ENCODE measurements at places on chromosomes 6 and 20.

- DNase-seq = no peak
These were observed 4.8 kb downstream of the OR12D1 start for GRCh38 chr6:29419516-29419915.

DNA sequence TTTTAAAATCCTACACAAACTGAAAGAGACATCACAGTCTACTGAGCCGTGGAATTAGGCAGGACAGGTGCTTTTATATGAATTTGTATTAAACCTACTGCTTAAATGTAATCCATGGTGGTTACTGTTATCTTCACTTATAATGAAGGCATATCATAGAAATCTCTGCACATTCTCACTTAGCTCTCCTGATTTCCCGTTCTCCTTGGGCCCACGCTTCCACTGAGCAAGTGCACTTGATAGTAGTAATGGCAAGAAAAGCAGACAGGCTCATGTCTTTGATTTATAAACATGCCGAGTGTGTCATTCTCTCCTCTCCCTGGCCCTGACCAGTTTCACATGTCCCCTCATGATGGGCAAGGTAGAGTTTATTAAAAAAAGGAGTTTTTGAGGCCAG lies 186.3 kb downstream of the HIVEP2 start:
- DNase-seq = no peak

DNA sequence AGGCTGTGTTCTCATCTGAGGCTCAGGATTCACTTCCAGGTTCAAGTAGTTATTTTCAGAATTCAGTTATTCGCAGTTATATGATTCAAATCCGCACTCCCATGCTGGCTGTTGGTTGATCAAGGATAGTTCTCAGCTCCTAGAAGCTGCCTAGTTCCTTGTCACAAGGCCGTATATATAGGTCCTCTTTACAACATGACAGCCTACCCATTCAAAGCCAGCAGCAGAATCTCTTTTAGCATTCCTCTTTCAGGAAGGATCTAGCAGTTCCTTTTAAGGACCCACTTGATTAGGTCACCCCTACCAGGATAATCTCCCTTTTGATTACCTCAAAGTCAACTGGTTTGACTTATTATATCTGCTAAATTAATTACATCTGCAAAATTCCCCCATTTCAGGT lies 23.8 kb upstream of the LAMP5 start:
- no peak for DNase-seq

GRCh38 chr6:108186226-108186625 lies 20.4 kb downstream of the NR2E1 start:
- DNase-seq = no peak

DNA sequence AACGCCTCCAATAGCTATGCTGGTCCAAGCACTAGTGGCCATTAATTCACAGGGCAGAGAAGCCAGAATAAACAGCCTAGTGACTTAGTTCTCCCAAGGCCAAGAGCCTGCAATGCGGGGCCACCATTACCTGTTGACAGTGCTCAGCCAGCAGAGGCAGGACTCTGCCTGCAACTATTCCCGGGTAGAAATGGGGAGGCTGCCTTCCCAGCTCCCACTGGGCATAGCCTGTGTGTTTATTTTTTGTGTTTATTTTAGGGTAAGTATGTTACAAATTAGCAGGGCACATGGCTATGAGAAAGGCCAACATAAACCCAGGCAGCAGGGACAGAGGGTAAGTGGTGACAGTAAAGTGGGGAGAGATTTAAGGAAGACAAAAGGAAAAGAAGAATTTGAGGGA lies 5.0 kb downstream of the GNAS-AS1 start:
- no peak for DNase-seq

- DNase-seq = no peak
These were observed 213.0 kb downstream of the TFAP2A start for GRCh38 chr6:10201606-10202510.

- no peak for DNase-seq
These were observed 24.0 kb downstream of the SLC13A3 start for GRCh38 chr20:46627234-46627633.

DNA sequence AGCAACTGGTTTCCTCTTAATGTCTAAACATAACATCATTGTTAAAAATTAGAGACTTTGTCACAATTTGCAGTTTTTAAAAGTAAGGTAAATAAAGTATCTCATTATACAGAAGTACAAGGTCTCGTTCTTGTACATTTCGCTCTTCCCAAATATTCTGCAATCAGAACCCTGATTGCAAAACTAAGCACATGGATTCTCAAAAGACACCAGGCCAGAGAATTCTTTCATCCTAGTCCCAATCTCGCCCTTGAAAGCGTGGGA lies 355 bp upstream of the AKAP7 start:
- DNase-seq = no peak

- DNase-seq = peak; percentile 13
These were observed 53.4 kb upstream of the CD93 start for GRCh38 chr20:23139524-23139923.

- DNase-seq = no peak
These were observed 401 bp upstream of the PHF3 start for GRCh38 chr6:63635215-63635587.

DNA sequence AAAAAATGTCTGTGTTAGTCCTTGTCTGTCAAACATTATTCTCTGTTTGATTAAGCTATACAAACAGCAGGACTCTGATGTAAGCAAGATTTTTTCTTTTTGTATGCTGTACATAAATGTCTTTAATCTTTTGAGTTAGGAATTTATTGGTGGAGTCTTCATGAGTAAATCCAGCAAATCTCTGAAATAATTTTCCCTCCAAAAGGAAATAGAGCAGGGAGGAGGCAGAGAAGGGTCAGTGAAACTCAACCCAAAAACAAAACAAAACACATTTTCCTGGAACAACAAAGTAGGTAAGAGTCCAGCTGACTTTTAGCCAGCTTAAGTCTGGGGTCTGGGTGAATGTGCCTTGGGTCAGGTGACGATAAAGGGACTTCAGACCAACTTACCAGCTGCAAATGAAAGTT lies 113.7 kb downstream of the FOXA2 start:
- no peak for DNase-seq

DNA sequence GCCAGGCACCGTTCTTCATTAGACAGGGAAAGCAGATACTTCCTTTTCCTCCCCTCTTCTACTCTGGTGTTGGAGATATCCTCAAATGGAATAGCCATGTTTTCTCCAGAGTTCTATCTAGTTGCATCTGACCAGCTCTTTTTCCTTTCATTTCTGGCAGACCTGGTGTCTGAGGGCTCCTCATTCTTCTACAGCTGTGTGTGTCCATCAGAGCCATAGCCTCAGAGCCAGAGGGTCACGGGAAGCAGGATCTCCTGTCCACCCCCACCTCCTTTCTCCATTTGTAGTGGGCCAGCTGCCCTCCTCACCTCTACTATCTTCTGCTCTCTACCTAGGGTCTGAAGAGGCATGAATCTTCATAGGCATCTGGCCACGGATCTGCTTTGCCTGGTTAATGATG lies 57.0 kb downstream of the TSPYL4 start:
- DNase-seq = no peak

- no peak for DNase-seq
These were observed 24.4 kb downstream of the NCR2 start for GRCh38 chr6:41359617-41360313.

DNA sequence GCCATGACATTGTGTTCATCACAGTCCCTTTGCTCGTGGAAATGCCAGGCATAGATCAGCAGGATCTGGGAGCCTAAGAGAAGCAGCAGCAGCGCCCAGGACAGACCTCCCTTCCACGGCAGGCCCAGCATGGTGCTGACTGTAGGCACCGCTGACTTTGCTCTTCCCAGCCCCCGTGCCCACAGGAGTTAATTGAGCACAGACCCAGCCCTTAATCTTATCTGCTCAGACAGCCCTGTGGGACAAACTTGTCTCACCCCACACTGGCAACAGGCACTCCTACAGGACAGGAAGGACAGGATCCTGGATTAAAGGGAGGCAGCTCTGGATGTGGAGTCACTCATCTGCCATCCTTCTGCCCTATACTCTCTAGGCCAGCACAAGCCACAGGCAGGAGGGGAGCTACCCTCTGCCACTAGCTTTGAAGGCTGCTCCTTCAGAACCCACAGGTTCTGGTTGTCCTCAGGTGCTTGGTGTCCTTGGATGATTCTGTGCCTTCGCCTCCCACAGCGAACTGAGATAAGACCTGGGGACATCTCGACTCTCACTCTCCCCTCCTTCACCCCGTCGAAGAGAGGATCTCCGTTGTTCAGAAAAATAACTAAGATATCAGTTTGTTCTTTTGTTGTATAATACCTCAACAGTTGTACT lies at the start of gene CST9L:
CST9L (minus strand) TSS at position 165 of the 651 bp plus-strand sequence; CDS start at position 131, 34 bp downstream.
- no peak for DNase-seq

DNA sequence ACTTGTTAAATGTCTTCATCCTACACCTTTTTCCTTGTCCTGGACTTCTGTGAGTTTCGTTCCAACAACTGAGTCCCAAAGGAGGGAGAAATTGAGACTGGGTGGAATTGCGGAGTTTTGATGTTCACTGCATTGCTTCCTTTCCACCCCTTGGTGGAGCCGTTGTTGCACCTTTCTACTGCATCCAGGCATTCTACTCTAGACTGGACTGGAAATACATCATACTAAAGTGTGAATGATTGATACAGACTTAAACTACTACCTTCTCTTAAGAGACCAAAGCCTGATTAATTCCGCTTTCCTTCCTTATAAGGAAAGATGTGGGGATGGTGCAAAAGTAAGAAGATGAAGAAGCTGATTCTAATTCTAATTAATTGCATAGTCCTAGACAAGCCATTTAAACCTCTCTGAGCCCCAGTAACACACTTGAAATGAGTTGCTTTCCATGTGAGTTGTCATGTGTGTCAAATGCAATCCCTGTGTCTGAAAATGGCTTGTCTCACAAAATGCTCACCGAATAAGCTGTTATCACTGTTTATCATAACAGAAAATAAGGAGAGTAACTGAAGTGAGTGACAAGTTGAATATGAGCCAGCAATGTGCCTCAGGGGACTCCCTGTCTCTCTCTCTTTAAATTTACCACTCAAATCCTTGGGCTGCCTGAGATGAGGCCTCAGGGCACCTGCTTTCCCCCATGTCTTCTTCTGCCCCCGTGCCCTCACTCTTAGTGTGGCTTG lies 338.3 kb upstream of the CHD6 start:
- DNase-seq = peak; percentile 28

DNA sequence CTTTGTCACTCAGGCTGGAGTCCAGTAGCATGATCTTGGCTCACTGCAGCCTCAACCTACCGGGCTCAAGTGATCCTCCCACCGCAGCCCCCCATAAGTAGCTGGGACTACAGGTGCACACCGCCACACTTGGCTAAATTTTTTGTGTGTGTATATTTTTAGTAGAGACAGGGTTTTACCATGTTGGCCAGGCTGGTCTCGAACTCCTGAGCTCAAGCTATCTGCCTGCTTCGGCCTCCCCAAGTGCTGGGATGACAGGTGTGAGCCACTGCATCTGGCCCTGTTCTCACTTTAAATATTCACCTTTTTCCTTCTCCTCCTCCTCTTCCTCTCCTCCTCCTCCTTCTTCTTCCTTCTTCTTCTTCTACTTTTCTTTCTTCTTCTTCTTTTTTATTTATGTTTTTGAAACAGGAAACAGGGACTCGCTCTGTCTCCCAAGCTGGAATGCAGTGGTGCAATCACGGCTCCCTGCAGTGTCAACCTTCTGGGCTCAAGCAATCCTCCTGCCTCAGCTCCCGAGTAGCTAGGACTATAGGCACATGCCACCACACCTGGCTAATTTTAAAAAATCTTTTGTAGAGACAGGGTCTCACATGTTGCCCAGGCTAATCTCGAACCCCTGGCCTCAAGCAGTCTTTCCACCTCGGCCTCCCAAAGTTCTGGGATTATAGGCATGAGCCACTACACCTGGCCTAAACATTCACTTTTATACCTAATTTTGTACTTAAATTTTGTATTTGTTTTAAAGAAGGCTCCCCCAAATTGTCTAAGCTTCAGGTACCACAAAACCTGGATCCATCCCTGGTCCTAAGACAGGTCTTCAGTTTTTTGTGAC lies 47.2 kb upstream of the NCOA3 start:
- no peak for DNase-seq

DNA sequence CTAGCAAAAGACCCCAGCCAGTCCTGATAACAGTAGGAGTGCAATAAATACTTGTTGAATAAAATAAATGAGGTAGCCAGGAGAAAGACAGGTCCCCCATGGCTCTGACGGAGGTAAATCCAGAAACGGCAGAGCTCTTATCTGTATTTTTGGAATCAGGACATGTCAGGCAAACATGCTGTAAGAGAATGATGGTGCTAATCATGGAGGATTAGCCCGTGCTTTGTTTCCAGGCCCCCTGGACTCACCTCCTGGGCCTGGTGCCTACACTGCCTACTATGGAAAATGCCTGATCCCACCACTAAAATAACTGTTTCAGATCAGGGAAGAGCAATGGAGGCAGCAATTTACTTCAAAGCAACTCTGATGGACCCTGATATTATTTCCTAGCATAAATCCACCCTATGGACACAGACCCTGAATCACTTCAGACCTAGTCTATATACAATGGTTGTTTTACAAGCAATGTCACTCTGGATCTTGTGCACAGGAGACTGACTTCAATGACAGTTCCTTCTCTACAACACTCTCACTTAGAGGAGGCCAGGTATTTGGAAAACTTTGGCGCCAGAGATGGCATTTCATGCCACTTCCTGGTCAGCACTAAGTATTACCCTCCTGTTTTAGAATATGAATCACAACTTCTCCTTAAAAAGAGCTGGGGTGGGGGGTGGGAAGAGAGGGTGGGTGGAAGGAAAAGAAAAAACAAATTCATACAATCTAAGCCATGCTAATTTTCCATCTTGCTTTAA lies 6.4 kb downstream of the MRPL14 start:
- no peak for DNase-seq

DNA sequence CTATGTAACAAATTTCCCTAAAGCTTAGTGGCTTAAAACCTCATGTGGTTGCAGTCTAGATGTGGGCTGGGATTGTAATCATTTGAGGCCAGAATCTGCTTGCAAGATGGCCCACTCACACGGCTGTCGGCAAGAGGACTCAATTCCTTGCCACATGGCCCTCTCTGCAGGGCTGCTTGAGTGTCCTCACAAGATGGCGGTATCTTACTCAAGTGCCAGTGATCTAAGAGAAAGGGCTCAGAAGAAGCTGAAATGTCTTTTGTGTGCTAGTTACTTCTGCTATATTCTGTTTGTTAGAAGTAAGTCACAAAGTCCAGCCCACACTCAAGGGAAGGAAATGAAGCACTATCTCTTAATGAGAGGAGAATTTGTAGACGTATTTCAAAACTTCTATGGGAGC lies 47.1 kb upstream of the PMEPA1 start:
- DNase-seq = no peak

GRCh38 chr20:57473246-57474048 lies 51.5 kb downstream of the CTCFL start:
- DNase-seq = peak; percentile 97

DNA sequence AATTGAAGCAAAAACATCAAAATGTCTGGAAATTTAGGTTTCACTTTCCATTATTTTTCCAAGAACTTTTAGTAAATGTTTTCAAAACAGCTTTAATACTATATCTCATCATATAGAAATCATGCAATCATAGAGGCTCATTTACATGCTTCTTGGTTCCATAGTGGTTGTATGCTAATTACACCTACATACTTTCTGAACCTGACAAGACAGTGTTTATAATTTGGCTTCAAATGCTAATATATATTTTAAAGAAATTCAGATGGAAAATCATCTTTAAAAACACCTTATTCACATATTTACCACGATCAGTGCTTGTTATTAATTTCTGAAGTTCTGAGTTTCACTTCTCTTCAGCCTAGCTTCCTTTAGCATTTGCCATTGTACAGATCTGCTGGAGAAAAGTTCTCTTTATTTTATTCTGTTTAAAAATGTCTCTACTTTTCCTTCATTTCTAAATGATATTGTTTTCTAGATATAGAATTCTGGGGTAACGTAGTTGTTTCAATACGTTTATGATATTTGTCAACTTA lies 89.9 kb downstream of the PLCB1 start:
- no peak for DNase-seq

All from NCI-H526 treated with DMSO at 0.1 percent for 48 hours (cell line).